ENCODE measurements at places on chromosomes 3 and 15.

- no peak for DNase-seq
Measured at GRCh38 chr3:130709671-130710070, 37.0 kb downstream of the PIK3R4 start.

DNA sequence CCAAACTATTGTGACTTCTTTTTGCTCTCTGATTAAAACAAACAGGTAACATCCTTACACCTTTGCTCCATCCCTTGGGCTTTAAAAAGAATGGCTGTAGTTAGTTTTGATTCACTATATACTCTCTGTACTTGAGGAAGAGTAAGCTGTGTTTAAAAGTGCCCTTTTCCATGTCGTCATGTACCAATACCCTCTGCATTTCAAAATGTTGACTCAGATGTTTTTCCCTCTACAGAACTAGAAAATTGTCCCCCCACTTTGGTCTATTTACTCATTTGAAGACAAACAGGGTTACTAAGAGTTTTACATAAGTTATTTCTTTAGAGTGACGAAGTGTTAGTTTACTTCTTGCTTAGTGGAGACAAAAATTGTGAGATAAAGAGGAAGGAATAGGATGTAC, 62.7 kb downstream of the TASOR start:
- no peak for DNase-seq

- no peak for DNase-seq
Measured at GRCh38 chr15:89936051-89936785, 23.5 kb upstream of the ARPIN start.

DNA sequence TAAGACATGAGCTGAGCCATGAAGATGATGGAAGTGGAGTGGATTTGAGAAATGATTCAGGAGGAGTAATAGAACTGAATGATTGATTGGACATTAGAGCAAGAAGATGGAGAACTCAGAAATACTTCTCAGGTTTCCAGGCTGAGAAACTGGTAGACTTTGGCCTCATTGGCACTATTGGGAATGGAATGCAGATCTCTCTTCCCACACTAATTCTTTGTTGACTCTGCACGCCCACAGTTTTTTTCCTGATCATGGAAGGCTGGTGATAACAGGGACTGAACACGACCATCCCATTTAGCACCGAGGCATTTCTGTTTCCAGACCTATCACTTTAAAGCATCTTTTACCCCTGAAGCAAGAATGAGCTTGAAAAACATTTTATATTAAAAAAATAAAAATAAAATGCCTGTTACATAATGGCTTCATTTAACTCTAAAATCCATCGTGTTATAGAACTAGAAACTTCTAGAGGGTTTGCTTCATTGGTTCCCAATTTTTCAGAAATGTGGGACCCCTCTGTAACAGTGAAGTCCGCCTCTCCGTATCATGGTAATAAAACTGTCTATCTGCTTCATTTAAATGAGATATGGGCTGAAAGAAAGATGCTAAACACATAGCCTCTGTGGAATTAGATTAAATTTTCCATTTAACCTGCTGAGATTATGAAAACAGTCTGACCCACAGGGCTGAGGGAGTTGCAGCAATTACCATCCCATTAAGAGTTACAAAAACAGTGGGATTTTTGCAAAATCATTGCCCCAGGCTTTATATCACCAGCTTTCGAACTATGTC, 562.0 kb upstream of the CFAP20DC start:
- DNase-seq: no peak

DNA sequence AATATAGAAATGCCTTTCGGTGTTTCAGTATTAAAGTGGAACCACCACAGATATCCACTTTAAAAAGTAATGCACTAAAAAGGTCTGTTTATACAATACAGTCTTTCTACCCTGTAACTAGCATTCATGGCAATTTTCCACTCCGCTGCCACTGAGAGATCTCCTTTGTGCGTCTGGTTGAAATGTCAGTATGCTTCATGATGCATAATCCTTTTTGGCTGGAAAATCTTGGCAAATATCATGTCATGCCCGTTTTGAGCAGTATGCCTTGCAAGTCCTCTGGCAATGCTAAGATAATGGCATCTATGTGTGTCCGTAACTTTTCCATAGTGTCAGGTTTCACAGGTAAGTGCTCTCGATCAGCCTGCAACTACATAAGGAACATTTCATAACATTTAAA, 30.8 kb upstream of the ARF4 start:
- no peak for DNase-seq

DNA sequence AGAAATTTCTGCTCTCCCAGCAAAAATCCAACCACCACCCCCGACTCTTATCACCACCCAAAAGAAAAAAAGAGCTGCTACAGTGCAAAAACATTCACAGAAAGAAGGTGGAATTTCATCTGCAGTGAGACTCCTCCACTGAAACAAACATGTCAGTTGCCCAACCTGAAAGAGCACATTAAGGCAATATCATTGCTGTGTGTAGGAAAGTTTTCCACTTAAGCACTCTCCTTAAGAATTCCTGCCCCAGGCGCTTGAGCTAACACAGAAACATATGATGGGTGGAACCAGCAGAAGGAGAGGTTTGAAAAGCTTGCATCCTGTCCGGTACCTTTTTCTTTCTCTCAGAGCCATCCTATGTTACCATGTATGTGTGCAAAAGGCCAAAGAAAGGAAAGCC, 200.8 kb upstream of the GADL1 start:
- DNase-seq: no peak

GRCh38 chr3:177102553-177102952, 94.7 kb downstream of the TBL1XR1 start:
- no peak for DNase-seq

DNA sequence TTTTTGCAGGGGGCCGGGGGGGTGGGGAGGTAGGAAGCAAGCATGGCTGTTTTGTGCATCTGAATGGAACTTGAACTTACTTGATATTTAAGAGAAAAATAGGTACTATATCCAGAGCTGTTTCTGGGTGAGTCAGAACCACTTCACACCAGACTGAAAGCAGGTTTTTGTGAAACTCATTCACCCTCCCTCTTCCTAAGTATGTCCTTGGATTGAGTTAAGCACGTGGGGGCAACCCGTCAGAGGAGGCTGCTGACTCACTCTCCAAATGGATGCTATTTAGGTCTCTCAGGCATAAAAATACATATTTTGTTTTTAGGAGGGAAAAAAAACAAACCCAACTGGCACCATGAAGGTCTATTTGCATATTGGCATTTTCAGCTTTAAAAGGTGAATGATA, 270.3 kb downstream of the RYR3 start:
- no peak for DNase-seq

GRCh38 chr3:114363554-114364202, 69.8 kb downstream of the TIGIT start:
- DNase-seq: no peak

- no peak for DNase-seq
Measured at GRCh38 chr3:170144437-170144843, 37.1 kb downstream of the PHC3 start.

DNA sequence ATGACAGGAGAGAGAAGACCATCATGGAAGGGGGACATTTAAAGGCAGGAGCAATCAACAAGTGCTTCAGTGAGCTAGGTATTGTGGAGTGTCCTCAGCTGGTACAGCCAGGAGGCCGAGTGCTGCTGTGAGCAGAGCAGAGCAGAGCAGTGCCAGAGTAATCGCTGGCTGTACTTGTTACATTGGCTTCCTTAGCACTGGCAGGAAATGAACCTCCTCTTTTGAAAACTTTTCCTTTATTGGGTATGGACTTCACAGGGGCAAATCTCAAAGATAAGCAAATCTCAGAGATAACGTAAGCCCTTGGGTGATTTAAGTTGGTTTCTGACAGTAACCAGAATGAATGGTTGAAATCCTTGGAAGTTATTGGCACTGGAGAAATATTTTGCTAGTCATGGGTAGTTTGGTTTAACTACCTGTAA, 2.1 kb downstream of the SH3GL3 start:
- no peak for DNase-seq

DNA sequence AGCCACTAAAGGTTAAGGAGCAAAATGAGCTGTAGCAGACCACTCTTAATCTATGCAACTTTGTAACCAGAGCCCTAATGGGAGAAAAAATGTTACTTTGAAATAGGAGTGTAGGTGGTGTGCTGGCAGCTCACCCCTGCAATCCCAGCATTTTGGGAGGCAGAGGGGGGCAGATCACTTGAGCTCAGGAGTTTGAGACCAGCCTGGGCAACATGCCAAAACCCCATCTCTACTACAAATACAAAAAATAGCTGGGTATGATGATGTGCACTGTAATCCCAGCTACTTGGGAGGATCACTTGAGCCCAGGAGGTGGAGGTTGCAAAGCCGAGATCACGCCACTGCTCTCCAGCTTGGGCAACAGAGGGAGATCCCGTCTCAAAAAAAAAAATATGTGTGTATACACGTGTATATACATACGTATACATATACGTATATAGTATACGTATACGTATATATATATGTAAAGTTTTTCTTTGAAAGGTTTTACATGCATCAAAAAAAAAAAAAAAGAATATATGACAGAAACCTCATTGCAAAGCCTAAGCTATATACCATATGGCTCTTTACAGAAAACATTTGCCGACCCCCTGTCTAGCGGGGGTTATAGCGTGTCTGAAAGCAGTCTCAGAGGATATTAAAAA, 15.7 kb downstream of the CAPN7 start:
- DNase-seq: no peak

GRCh38 chr3:151382671-151383070, 1.9 kb downstream of the P2RY12 start:
- DNase-seq: no peak

- DNase-seq: no peak
Measured at GRCh38 chr3:1823867-1824266, 274.8 kb upstream of the CNTN4 start.

DNA sequence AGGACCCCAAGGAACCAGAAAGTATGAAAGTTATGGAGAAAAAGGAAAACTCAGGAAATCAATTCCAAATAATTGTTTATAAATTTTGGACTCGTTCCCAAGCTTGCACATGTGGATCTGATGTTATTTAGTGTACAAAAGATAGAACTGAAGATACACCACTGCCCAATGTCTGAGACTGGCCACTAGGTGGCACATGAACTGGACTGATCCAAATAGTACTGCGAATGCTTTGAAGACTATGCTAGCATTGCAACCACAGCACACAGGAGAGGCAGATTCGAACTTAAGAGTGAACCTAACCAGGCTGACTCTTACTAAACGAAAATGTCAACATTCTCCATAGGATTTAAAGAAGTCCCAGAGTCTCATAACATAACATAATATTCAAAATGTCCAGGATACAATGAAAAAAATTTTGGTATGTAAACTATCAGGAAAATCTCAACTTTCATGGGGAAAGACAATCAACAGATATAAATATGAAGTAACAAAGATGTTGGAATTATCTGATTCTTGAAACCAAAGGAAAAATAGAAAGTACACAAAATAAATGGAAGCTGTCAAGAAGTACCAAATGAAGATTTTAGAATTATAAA, 596.7 kb downstream of the FGF12 start:
- DNase-seq: no peak

- no peak for DNase-seq
Measured at GRCh38 chr3:126381966-126382365, 12.7 kb upstream of the CFAP100 start.

GRCh38 chr3:123720638-123721037, 135.8 kb upstream of the HACD2 start:
- no peak for DNase-seq

DNA sequence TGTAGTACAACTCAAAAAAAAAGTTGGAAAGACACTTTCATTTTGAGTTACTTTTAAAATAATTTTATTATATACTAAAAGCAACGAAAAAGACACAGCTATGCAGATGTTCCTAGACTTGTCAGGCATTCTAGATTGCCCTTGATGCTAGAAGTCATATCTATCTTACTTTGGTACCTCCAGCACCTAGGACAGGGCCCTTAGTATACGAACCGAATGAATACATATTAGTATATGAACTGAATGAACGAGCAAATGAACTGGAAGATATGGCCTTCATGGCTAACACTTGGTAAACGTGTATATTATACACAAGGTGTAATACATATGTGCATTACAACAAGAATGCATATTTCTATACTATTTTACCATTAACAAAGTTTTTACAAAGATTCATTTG, 24.1 kb downstream of the ATP13A5 start:
- DNase-seq: no peak

GRCh38 chr15:35087759-35088158, 2.7 kb upstream of the NANOGP8 start:
- DNase-seq: no peak

- no peak for DNase-seq
Measured at GRCh38 chr3:155026999-155027591, 53.0 kb upstream of the MME start.

DNA sequence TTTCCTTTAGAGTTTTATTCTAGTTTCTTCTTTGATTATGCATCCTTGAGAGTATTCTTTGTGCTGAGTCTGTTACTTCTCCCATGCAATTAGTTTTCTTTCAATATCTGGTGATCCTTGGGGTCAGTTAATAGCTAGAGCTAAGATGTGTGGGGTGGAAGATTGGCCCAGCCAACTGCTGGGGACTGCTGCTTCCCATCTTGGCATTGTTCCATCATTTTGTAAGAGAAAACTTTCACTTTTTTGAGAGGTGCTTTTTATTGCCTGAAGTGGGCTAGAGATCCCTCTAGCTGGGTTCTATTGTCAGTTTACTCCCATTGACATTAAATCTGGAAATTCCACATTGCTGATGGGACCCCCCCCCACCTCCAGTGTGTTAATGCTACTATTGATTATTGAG, 15.4 kb downstream of the BCL2L10 start:
- DNase-seq: no peak

DNA sequence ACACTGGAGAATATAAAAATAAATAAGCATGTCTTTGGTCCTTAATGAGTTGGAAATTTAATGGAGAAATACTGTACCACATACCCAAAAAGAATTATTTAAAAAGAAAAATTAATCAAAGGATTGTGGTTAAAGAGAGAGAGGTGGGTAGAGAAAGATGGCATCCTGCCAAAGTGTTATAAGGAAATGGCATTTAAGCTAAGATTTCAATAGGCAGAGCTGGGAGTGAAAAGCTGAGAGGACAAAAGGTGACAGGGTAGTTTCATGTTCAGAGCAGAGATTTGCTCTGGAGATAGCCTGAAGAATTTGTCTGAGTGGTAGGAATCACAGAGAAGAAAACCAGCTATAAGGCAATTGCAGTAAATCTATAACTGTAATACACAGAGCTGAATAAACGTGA, 181.0 kb downstream of the SI start:
- no peak for DNase-seq

GRCh38 chr15:70181626-70182255, 84.0 kb upstream of the TLE3 start:
- no peak for DNase-seq

DNA sequence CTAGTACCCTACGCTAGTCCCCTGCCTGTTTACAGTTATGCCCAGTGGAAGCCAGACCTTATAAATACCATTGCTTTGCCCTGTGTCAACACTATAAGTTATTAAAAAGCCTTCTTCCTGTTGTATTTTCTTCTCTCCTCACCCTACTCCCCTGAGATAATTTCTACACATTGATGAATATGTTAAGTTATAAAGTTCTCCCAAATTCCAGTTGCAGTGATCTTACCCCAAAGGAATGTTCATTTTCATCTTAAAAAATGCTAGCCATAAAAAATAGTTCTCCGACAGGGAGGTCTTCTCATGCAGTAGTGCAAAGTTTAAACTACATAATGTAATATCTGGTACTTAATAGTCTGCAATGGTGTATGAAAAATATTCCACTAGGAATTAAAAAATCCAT, 58.6 kb downstream of the MAP2K5 start:
- DNase-seq: no peak

Data from 8988T (cell line).